Activated CD8-positive, alpha-beta T cell treated with anti-CD3 and anti-CD28 coated beads, Interleukin-2, amount 10 ng/mL, durations not matched to agents 7 days and 5 days (primary cell): ENCODE measurements at places on chromosomes 5 and 9. TPM values are rescaled to one million over a fixed set of nuclear protein-coding genes. Genes with fewer than 3 reads are reported as not detected.

LMBRD2 gene
- total RNA-seq, result 11.5 TPM

PCDHGC4 gene
- not detected for total RNA-seq

PALM2AKAP2 gene
- total RNA-seq, result not detected

TAF1L gene
- 0.05 TPM for total RNA-seq

RANBP3L gene
- total RNA-seq, result not detected

SMIM3 gene
- total RNA-seq, result 16.4 TPM

KCNV2 gene
- not detected for total RNA-seq

CMBL gene
- 1.9 TPM for total RNA-seq

SELENOP gene
- 0.55 TPM for total RNA-seq

NKD2 gene
- 3.2 TPM for total RNA-seq

- H3K36me3 ChIP-seq, result peaks cover 27% of the 10 kb centered on the region
- H3K4me1 ChIP-seq, result peaks cover 19% of the 10 kb centered on the region
- peak overlapping the region; percentile 0 for H3K27ac ChIP-seq
- DNase-seq, result no peak
- no peak overlapping the region for H3K4me3 ChIP-seq
Observed at GRCh38 chr9:137670391-137671195, 51.8 kb downstream of the EHMT1 start.

GRCh38 chr9:134716067-134716466, 74.5 kb downstream of the COL5A1 start:
- no peak overlapping the region for H3K27ac ChIP-seq
- H3K36me3 ChIP-seq, result no peaks in the 10 kb centered on the region
- no peaks in the 10 kb centered on the region for H3K27me3 ChIP-seq
- no peak overlapping the region for H3K4me3 ChIP-seq

DNA sequence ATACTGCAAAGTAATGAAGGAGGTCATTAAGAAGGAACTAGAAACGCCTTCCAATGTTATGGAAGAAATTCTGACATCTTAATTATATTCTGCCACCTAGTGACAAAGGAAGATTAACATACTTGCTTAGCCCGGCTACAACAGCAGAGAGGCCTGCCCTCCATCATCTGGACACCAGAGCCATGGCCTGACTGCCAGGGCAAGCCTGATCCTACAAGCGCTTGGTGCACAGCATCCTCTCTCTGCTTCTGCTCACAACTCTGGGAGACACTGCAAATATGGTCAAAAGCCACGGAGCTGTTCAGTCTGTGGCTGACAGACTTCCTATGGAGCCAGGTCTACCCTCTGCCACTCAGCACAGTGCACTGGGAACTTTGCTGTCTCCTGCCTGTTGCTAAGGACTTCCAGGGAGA, 87.3 kb upstream of the SLC44A1 start:
- peaks cover 4% of the 10 kb centered on the region for H3K4me1 ChIP-seq
- no peak overlapping the region for H3K4me3 ChIP-seq
- peak; percentile 33 for DNase-seq
- H3K36me3 ChIP-seq, result no peaks in the 10 kb centered on the region
- no peak overlapping the region for H3K27ac ChIP-seq

DNA sequence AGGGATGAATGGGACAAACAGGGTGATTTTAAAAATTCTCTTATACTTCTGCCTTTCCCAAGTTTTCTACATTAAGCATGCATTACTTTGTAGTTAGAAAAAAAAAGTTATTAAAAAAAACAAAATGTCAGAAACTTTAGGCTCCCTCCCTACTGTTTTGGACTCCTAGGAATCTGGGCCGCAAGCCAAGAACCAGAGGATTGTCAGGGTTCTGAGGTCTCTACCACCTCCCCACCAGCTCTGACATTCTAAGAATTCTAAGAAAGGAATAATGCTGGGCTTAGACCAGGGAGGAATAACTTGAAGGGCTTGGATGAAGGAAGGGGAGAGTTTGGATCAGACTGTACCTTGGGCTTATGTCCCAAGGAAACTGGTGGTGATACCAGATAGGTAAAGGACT, 1.1 kb upstream of the ARHGEF39 start:
- peaks cover 2% of the 10 kb centered on the region for H3K27me3 ChIP-seq
- H3K27ac ChIP-seq, result peak overlapping the region; percentile 70
- H3K4me3 ChIP-seq, result peak overlapping the region; percentile 86
- no peak for DNase-seq
- peaks cover 55% of the 10 kb centered on the region for H3K4me1 ChIP-seq

DNA sequence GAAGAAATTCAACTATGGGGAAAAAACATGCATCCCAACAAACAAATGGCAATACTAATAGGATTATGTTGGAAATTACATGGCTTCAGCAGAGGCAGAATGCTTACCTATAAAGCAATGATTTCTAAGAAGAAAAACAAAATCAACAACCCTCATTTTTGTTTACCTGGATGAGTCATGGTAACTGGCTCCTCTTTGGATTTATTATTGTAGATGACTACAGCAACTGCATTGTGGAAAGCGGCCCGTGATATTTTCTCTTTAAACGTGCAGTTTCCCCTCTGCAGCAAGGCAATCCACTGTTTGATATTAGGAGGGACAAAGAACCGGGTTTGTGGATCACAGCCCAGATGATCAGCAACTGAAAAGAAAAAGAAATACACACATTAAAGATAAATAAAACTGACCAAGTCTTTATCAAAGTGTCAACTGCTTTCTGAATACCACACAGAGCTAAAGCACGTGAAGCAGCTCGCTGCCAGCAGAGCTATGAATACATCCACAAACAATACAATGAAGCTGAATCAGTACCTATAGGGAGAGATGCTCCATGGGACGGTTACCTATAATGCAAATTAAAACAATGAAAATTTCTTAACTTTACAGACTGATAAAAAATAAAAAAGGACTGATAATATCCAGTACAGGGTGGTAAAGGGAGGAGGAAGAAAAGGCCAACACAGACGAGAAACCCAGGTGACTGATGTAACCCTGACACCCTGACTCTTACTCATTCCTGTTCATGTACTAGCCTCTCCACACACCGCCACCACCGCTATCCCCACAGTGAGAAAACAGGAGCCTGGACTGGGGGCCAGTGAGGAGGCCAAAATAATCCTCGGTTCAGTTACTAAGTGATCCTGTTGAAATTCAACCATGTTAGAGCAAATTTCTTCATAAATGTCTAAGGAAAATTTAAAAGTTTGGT, 31.0 kb downstream of the RNF130 start:
- no peaks in the 10 kb centered on the region for H3K27me3 ChIP-seq
- H3K4me3 ChIP-seq, result no peak overlapping the region
- H3K27ac ChIP-seq, result no peak overlapping the region

DNA sequence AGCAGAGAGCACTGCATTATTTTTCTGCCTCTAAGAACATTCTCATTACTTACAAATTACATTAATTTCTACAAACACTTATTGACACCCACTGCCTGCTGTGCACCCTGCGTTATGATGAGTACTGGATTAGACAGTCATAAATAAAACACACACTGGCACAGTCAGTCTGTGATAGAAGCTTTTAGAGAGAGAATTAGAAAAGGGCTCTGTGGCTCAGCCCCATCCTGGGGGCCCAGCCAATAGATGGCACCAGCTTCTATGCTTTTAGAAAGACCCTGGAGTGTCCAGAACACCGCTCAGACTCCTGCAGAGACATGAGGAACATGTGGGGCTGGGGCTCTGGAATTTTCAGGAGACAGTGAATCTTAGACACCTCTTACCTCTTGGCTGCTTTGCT, 61.0 kb upstream of the RAPGEF1 start:
- H3K27me3 ChIP-seq, result peaks cover 2% of the 10 kb centered on the region
- no peak overlapping the region for H3K4me3 ChIP-seq
- no peak overlapping the region for H3K27ac ChIP-seq
- no peaks in the 10 kb centered on the region for H3K4me1 ChIP-seq
- no peaks in the 10 kb centered on the region for H3K36me3 ChIP-seq

DNA sequence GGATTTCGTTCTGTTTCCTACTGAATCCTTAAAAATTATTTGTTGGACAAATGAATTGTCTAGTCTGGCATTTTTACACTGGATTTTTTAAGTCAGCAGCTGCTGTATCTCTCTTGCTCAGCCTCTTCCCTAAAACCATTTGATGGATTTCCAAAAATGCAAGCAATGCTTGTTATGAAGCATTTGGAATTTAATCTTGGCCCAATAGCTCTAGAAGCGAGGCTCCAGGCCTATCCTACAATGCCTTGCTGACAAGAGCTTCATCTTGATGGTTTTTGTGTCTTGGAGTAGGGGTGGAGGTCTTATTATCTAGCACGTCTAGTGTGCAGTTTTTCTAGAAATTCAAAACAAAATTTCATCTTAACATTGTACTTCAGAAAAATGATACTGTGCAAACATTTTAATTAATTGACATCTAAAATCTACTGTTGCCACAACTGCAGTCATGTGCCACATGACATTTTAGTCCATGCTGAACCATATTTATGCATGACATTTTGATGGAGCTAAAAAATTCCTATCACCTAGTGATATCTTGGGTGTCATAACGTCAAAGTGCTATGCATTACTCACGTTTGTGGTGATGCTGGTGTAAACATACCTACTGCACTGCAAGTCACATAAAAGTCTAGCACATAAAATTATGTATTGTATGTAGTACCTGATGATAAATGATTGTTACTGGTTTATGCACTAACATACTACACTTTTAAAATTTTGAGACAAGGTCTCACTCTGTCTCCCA, 5.9 kb upstream of the RAD23B start:
- no peak for DNase-seq
- H3K27ac ChIP-seq, result no peak overlapping the region
- H3K4me3 ChIP-seq, result no peak overlapping the region
- H3K36me3 ChIP-seq, result no peaks in the 10 kb centered on the region

- peaks cover 52% of the 10 kb centered on the region for H3K4me1 ChIP-seq
- H3K36me3 ChIP-seq, result peaks cover 68% of the 10 kb centered on the region
- no peak overlapping the region for H3K4me3 ChIP-seq
- no peak for DNase-seq
- H3K27me3 ChIP-seq, result no peaks in the 10 kb centered on the region
Observed at GRCh38 chr5:80152778-80153177, 103.1 kb downstream of the SERINC5 start.

DNA sequence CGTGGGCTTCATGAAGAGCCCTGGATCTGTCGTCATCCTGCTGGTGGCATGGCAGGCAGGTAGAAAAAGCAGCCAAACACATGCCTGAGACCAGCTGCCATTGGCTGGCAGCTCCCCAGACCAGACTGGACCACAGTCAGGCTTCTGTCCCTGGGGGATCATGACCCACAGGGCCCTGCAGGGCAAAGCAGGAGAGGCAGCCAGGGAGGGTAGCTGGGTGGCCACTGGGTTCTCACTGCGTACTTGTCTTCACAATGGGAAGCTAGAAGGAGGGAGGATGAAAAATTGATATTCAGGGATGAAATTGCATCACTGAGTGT, 67.8 kb upstream of the GARNL3 start:
- no peaks in the 10 kb centered on the region for H3K36me3 ChIP-seq
- DNase-seq, result no peak
- H3K4me1 ChIP-seq, result peaks cover 7% of the 10 kb centered on the region
- H3K27me3 ChIP-seq, result peaks cover 4% of the 10 kb centered on the region
- H3K27ac ChIP-seq, result no peak overlapping the region

- H3K27me3 ChIP-seq, result no peaks in the 10 kb centered on the region
- no peaks in the 10 kb centered on the region for H3K36me3 ChIP-seq
- no peaks in the 10 kb centered on the region for H3K4me1 ChIP-seq
- H3K4me3 ChIP-seq, result no peak overlapping the region
Observed at GRCh38 chr5:53923961-53924360, 363.5 kb downstream of the NDUFS4 start.

- no peak for DNase-seq
- no peak overlapping the region for H3K27ac ChIP-seq
- H3K36me3 ChIP-seq, result no peaks in the 10 kb centered on the region
Observed at GRCh38 chr9:107467416-107467815, 22.2 kb downstream of the KLF4 start.

GRCh38 chr5:121199216-121199999, 652.3 kb upstream of the FTMT start:
- H3K4me1 ChIP-seq, result no peaks in the 10 kb centered on the region
- no peaks in the 10 kb centered on the region for H3K36me3 ChIP-seq
- DNase-seq, result no peak
- H3K27ac ChIP-seq, result no peak overlapping the region
- H3K27me3 ChIP-seq, result no peaks in the 10 kb centered on the region

GRCh38 chr5:98398465-98398864, 375.0 kb upstream of the RGMB start:
- no peaks in the 10 kb centered on the region for H3K27me3 ChIP-seq
- no peaks in the 10 kb centered on the region for H3K4me1 ChIP-seq
- H3K27ac ChIP-seq, result no peak overlapping the region
- H3K36me3 ChIP-seq, result no peaks in the 10 kb centered on the region

- no peak overlapping the region for H3K27ac ChIP-seq
- H3K36me3 ChIP-seq, result no peaks in the 10 kb centered on the region
- H3K4me1 ChIP-seq, result peaks cover 3% of the 10 kb centered on the region
- H3K4me3 ChIP-seq, result no peak overlapping the region
- no peaks in the 10 kb centered on the region for H3K27me3 ChIP-seq
Observed at GRCh38 chr9:4325113-4325512, 25.2 kb upstream of the GLIS3 start.

DNA sequence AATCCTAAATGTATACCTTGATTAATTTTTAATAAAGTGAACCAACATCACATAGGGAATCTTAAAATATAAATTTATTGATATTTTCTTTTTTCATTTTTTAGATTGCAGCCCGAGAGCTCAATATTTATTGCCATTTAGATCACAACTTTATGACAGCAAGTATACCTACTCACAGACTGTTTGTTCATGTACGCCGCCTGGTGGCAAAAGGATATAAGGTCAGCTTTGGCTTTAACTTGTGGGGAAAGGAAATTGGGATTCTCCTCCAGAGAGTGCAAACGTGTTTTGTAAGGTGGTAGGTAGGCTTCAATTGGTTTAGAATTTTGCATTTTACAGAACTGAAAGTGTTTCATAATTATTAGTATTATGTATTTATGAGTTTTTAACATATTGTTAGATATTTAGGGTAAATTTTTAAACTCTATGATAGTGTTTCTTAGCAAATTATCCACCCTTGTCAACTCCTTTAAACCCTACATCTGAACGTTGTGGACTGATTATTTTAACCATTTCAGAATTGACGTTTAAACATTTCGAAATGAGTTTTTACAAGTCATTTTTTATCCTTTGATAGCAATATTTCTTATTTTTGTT, 17.5 kb upstream of the DHFR start:
- DNase-seq, result peak; percentile 80
- peaks cover 3% of the 10 kb centered on the region for H3K4me1 ChIP-seq
- H3K4me3 ChIP-seq, result no peak overlapping the region
- peaks cover 43% of the 10 kb centered on the region for H3K36me3 ChIP-seq
- no peaks in the 10 kb centered on the region for H3K27me3 ChIP-seq

GRCh38 chr5:131008329-131008728, 156.7 kb downstream of the HINT1 start:
- H3K27me3 ChIP-seq, result peaks cover 3% of the 10 kb centered on the region
- H3K4me1 ChIP-seq, result no peaks in the 10 kb centered on the region
- H3K27ac ChIP-seq, result no peak overlapping the region
- no peaks in the 10 kb centered on the region for H3K36me3 ChIP-seq
- no peak overlapping the region for H3K4me3 ChIP-seq
- DNase-seq, result no peak
